Amniotic stem cell (primary cell): ENCODE measurements at places on chromosomes 6 and 20.
A peak's percentile ranks its signal among the peaks of the same experiment; 100 is the strongest.

- DNase-seq = no peak
Measured at GRCh38 chr6:34457742-34458735, 7.8 kb upstream of the PACSIN1 start.

- DNase-seq = no peak
Measured at GRCh38 chr6:134009876-134010275, 42.5 kb downstream of the SLC2A12 start.

DNA sequence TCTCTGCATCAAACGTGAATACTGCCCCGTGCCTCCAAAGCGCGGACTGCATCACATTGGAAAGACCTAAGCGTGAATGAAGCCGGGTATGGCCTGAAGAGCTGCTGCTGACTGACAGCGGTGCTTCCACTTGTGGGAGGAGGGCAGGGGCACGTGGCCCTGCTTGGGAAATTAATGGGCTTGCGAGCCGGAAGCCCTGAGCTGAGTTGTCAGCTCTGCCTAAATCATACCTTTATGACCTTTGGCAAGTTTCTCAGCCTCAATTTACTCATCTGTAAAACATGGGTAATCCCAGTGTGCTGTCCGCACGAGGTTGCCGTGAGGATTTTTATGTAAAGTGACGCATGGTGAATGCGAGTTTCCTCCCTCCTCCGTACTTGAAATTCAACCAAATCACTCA, 67.0 kb upstream of the FOXQ1 start:
- DNase-seq = no peak

DNA sequence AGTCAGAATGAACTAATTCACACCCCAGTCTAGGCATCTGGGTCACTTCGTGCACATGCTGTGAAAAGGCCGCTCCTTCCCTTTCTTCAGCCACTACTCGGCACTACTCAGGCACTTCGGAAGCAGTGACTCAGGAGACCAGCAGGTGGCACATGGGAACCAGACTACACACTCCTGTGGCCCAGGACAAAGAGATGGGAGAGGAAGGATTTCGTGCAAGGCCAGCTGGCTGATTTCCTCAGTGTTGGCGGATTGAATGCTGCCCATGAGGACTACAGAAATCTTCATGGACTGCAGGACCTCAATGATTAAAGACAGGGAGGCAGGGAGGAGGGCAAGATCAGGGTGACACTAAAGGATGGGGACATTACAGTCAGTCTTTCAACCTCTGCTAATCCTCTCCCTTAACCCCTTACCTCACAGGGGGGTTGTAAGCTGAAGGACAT, 117.8 kb upstream of the SPACA1 start:
- DNase-seq = peak; percentile 49

DNA sequence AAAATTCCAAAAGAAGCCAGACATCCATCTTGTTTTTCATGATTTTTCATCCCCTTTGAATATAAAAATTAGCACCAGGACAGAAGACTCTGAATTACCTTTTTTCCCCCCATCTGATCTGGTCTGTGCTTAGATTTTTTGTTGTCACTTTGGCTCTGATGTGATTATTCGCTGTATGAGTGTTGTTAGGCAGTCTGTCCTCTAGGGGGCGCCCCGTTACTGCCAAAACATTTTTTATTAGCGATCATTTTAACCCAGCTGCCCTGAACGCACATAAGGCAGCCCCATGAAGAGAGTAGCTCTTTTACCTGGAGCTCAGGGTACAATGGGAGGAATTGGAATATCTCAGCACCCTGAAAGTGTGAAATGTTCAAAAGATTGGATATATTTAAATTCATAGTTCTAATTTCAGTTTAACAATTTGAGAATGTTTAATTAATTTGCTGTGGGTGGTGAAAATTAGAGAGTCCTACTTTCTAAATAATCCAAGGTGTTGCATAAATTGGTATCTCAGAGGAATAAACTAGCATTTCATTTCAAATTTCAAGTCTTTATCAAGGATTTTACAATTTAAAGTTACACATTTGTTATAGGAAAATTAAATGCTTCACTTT, 60.8 kb downstream of the PRPH2 start:
- DNase-seq = peak; percentile 21

- DNase-seq = no peak
Measured at GRCh38 chr20:64268174-64268573, 12.6 kb downstream of the PCMTD2 start.

- no peak for DNase-seq
Measured at GRCh38 chr6:11514672-11515071, 22.9 kb upstream of the TMEM170B start.

GRCh38 chr6:1255636-1256365, 56.1 kb upstream of the FOXQ1 start:
- DNase-seq = no peak

- DNase-seq = no peak
Measured at GRCh38 chr6:55445648-55446204, 118.5 kb downstream of the GFRAL start.

- no peak for DNase-seq
Measured at GRCh38 chr6:73885393-73885792, 189.4 kb downstream of the CD109 start.

DNA sequence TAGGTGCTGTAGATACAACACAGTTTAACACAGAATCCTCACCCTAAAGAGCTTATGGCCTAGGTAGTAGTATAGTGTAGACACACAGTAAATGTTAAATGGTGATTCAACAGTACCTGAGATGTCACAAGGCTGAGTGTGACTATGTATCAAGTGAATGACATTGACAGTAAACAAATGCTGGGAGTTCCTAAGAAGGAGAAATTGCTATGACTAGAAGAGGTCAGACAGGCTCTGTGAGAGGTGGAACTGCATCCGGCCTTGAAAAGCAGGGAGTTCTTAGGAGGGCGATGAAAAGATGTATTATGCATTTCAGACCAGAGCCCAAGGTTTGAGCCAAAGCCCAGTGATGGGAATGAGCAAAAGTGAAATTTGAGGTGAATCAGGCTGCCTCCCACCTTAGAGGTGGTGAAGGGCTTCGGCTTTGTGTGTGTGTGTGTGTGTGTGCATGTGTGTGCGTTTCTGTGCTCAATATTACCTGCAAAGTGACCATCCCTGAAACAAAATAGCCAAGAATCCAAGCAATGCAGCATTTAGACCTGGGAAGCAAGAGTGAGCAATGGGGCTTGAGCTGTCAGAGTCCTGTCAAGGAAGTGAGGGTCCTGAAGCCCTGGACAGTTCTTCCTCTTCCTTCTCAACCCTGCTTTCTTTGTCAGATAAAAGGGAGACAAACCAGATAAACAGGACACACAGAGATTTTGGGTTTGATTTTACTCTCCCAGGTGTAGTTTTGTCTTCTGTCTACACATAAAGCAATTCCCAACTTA, 32.3 kb upstream of the CITED2 start:
- no peak for DNase-seq

- DNase-seq = peak; percentile 90
Measured at GRCh38 chr6:129490521-129491255, 219.3 kb downstream of the ARHGAP18 start.
